ENCODE measurements at places on chromosomes 1 and 21.

DNA sequence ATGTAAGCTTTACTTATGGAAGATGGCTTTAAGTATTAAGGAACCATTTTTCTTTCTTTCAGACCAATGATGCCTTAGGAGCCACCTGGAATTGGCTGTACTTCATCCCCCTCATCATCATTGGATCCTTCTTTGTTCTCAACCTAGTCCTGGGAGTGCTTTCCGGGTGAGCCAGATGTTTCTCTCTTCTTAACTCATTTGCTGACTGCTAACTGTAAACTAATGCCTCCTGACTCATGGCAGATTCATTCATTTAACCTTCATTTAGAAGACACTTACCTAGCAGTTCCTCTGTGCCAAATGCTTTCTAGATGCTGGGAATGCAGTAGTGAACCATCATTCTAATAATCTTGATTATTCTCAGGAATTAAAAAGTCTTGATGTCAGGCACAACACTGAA, 168.0 kb downstream of the CACNA1E start:
- DNase-seq: no peak

- DNase-seq: no peak
Measured at GRCh38 chr1:109365642-109366204, 32.0 kb downstream of the SORT1 start.

DNA sequence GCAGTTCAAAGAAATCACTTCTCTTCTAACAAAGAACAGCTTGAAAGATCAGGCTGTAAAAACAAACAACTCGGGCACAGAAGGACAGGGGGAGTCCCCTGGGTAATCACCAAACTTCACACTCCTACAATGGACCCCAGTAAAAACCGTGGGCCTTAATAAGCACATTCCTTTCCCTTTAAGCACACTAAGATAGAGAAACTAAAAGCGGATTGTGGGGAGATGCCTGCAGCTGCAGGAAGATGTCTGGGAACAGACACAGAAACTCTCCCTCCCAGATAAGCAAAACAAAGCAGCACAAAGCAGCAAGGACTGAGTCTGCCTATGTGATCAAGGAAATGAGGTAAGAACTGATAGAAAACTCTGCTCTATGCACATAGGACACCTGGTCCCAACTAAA, 37.6 kb upstream of the CTBS start:
- DNase-seq: no peak

DNA sequence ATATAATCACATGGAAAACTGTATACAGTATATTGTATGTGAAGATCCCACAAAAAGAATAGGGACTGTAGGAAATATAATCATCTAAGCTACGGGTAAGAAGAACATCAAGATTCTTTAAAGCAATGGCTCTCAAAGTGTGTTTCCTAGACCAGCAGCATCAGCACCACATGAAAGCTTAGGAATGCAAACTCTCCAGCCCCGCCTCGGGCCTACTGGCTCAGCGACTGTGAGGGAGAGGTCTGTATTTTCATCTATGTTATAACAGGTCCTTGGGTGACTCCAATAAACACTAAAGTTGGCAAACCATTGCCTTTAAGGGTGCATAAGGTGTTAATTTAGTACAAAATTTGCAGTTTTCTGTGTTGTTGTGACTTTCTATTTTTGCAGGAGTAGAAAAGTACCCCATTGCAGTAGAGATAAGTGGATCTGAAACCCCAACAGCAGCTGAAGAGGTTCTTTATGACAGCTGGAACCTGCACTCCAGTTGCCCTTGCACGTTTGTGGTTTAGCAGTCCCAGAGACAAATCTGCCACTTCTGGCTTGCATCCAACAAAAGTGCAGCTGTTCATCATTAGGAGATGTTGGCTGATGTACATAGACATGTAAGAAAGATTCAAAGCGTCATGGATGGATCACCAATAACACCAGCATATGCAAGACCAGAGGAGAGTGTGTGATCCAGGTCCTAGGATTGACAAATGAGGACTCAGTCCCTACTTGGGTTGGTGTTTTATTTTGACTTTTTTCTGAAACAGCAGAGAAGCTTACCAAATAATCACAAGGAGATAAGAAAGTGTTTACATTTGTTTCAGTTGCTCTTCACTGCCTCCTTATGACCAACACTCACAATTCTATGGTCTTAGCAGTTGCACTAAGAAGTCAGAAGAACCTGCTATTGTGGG, 15.9 kb upstream of the IFNAR1 start:
- no peak for DNase-seq

- no peak for DNase-seq
Measured at GRCh38 chr1:1137256-1138045, 21.6 kb upstream of the C1orf159 start.

DNA sequence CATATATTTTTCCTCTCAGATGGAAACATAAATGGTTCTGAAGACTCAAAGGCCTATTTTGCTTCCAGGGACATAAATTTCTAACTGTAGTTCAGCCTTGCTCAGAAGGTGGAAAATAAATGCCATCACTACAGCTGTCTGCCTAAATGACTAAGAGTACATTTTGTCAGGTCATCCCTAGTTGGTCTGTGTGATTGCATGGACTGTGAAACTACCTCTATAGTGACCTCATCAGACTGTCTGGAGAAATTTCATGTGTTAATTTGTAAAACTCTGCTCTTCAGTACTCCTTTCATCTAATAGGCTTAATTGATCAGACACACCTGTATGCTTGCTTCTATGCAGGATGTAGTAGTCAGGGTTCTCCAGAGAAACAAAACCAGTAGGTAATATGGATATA, 886.9 kb downstream of the AMY1C start:
- DNase-seq: no peak

GRCh38 chr1:54273092-54273794, 73.3 kb downstream of the MRPL37 start:
- no peak for DNase-seq

Data from stimulated activated CD8-positive, alpha-beta memory T cell treated with anti-CD3 and anti-CD28 coated beads, Interleukin-4, amount 100 ng/mL, for 1 hour (primary cell).